ENCODE measurements at places on chromosomes 4 and X.

DNA sequence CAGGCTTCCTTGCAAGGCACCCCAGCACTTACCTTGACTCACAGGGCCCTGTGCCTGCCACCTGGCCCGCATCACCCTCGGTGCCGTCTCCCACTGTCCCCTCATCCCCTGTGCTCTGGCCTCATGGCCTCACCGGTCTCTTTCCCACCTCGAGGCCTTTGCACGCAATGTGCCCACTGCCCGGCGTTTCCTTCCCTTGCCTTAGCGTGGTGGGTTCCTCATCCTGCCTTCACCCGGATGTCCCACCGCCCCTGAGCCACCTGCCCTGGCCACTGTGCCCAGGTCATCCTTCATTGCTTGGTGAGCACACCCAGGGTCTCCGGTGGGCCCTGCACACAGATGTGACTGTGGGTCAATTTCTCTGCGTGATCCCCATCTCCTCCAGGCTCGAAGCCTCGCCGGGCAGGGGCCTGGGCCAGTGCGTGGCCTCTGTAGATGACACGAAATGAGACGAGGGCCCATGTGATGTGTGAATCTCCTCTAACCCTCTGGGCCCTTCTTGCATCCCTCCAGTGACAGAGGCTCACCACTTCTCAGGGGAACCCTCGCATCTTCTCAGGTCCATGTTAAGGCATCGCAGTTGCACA, 4.6 kb downstream of the HTRA3 start:
- no peak for DNase-seq

- DNase-seq: no peak
These were observed 256.1 kb upstream of the PITX2 start for GRCh38 chr4:110878956-110879355.

GRCh38 chrX:148600131-148600530, 99.7 kb downstream of the AFF2 start:
- DNase-seq: no peak

DNA sequence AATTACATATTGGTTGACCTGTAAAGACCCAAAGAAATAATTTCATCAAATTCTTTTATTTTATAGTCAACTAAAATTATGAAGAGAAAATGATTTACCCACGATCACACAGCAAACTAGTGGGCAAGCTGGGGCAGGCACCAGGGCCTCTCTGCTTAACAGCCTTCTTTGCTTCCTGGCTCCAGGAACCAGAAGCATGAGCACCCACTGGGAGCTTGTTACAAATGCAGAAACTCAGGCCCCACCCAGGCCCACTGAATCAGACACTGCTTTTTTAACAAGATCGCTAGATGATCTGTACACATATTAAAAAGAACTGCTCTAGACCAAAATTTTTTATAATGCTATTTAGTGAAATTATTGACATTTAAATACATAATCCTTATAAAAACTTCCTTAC, 95.0 kb downstream of the GEMIN8 start:
- DNase-seq: no peak

GRCh38 chrX:14356401-14356800, 172.9 kb upstream of the GLRA2 start:
- DNase-seq: no peak

DNA sequence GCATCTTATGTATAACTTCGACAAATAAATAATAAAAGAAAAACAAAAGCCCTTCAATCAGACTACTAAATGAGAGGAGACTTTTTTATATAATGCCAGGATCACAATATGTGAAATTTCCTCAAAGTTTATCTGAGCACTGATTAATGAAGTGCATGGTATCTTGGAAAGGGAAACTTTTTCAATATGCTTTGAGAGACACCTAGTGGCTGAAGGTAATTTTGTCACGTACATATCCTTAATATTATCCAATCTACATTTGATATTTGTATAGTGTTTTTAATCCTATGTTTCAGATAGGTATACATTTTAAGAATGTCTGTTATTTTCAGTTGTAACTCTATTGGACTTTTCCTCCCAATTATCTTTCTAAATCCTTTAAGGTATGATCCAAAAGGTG, 146.8 kb downstream of the KLHL4 start:
- peak; percentile 37 for DNase-seq

- no peak for DNase-seq
These were observed 500.2 kb downstream of the INPP4B start for GRCh38 chr4:142345924-142346323.

DNA sequence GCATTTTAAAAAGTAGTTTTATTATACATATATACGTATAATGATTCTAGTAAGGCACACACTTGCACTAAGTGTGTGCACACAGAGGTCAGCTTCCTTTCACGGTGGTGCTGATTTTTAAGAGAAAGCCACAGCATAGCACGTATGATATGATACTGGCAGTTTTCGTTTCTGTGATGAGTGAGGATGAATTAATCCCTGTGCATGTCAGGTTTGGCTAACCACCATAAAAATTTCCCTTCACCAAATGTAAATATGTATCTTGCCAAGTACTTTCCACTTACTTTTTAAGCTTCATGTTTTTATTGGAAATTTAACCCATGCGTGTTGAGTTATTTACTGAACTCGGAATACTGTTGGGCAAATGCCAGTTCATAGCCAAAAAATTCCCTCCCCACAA, 84.6 kb downstream of the SYNPO2 start:
- no peak for DNase-seq
